ENCODE measurements at places on chromosomes 4 and X.
A peak's percentile ranks its signal among the peaks of the same experiment; 100 is the strongest.

GRCh38 chrX:85544609-85545008 lies 165.1 kb upstream of the POF1B start:
- DNase-seq, result no peak

DNA sequence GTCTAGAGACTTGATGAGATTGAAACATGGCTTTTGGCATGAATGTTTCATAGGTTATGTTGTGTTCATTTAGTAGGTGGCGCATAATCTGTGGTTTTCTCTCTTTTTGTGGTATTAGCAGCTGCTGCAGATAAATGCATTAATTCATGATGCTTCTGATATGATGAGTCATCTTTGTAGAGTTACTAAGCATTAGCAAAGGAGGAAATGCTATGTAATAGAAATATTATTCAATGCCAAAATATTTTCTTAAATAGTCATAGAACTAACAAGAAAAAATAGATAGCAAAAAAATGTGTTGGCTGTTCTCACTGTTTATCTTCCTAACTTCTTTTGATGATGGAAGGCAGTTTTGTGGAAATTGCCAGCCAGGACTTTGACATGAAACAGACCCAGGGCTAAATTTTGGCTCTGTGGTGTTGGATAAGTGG lies 3.6 kb downstream of the ZXDB start:
- peak; percentile 12 for DNase-seq

GRCh38 chr4:8506373-8507195 lies 66.0 kb downstream of the TRMT44 start:
- no peak for DNase-seq

DNA sequence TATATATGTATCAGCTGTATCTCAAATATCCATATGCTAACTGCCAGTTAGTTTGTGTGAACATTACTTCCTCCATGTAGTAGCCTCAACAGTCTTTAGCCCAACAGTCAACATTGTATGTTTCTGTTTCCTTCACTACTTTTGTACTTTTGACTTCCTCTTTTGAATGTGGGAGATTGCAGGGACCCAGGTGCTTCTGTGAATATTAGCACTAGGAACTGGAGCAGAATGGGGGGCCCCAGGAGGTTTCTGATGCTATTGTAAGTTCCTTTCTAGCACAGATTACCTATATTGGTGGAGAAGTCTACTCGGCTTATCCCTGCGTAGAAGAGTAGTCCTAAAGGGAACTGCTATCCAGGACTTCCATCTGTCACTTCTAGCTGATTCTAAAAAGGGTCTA lies 2.3 kb downstream of the PLAC8 start:
- no peak for DNase-seq

GRCh38 chr4:48493452-48494100 lies 3.5 kb downstream of the ZAR1 start:
- no peak for DNase-seq

Measured in AG09319 (cell line).